Activated T-cell treated with anti-CD3 and anti-CD28 coated beads for 24 hours (primary cell): ENCODE measurements at places on chromosomes 2 and 18.

- DNase-seq = no peak
Observed at GRCh38 chr2:118169359-118170005, 81.2 kb downstream of the INSIG2 start.

GRCh38 chr18:78557371-78557770 lies 422.2 kb upstream of the SALL3 start:
- DNase-seq = no peak

GRCh38 chr2:109057686-109058085 lies 68.7 kb upstream of the EDAR start:
- DNase-seq = no peak

DNA sequence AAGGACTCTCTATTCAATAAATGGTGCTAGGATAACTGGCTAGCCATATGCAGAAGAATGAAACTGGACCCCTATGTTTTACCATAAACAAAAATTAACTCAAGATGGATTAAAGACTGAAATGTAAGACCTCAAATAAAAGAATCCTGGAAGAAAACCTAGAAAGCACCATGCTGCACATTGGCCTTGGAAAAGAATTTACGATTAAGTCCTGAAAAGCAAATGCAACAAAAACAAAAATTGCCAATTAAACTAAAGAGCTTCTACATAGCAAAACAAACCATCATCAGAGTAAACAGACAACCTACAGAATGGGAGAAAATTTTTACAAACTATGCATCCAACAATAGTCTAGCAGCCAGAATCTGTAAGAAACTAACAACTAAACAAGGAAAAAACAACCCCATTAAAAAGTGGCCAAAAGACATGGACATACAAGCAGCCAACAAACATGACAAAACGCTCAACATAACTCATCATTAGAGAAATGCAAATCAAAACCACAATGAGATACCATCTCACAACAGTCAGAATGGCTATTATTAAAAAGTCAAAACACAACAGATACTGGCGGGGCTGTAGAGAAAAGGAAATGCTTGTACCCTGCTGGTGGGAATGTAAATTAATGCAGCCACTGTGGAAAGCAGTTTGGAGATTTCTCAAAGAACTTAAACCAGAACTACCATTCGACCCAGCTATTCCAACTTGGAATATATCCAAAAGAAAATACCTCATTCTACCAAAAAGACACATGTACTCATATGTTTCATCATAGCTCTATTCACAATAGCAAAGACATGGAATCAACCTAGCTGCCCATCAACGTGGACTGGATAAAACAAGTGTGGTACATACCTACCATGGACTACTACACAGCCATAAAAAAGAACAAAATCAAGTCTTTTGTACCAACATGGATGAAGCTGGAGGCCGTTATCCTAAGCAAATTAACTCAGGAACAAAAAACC lies 30.6 kb downstream of the SEPTIN10 start:
- DNase-seq = no peak

DNA sequence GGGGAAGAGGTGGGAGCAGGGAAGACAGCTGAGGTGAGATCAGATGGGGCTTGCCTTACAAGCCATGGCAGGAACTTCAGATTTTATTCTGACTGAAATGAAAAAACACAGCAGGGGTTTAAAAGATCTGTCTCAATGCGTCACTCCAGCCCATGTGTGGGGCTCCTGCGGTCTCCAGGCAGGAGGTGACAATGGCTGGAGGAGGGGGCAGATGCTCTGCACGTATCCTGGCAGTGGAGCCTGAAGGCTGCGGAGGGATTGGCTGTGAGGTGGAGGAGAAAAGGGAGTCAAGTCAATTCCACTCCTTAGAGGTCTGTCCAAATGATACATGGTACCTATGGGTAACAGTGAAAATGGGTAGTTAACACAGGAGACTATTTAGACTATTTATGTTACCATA lies 40.5 kb upstream of the KIDINS220 start:
- DNase-seq = no peak

GRCh38 chr2:182933629-182934028 lies 67.2 kb upstream of the FRZB start:
- no peak for DNase-seq

- no peak for DNase-seq
Observed at GRCh38 chr18:32930695-32931301, 158.0 kb upstream of the KLHL14 start.

GRCh38 chr2:24077879-24078278 lies 1.8 kb upstream of the SF3B6 start:
- DNase-seq = no peak

GRCh38 chr2:216315802-216316603 lies 56.3 kb downstream of the MARCHF4 start:
- no peak for DNase-seq

DNA sequence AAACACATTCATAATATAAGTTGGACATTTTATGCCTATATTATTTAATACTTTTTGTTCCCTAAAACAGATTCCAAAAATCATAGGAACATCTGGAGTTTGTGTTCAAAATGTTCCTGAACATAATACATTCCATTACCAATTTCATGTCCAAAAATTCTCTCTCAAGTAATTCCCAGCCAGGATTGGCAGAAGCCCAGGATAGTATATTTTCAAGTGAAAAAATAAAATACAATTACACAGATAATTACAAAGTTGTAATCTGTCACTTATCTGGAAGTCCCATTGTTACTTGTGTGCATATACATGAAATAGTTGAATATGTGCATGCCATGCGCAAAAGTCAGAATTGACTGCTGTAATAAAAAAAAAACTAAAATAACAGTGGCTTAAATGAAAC lies 5.2 kb upstream of the SCN7A start:
- DNase-seq = no peak

GRCh38 chr18:22469926-22470247 lies 52.2 kb upstream of the CTAGE1 start:
- DNase-seq = no peak

DNA sequence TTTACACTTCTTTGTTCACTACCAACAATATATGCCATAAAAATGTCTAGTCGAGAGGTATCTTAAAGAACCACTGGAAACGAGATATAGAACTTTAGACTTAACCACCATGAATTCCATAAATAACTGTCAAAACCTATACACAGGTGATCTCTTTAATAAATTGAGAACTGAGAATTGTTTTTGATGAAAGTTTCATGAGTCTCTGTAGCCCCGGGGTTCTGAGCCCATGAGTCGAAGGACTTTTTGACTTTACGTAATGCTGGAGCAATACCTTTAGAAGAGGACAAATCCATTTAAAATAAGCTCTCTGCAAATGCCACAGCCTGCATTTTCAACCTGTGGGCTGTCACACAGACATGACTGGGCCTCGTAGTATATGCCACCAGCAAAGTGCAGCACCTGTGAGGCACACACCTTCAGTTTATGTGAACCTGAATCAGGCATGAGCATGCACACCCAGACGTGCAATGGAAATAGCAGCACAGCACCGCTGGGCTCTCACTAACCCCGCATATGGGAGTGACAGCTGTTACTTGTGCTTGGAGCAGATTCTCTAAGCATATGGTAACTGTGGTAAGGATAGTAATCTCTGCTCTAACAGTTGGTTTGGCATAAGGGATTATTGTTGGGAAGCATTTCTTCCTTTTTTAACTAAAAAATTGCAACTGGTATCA lies 383.2 kb downstream of the SOCS6 start:
- no peak for DNase-seq

DNA sequence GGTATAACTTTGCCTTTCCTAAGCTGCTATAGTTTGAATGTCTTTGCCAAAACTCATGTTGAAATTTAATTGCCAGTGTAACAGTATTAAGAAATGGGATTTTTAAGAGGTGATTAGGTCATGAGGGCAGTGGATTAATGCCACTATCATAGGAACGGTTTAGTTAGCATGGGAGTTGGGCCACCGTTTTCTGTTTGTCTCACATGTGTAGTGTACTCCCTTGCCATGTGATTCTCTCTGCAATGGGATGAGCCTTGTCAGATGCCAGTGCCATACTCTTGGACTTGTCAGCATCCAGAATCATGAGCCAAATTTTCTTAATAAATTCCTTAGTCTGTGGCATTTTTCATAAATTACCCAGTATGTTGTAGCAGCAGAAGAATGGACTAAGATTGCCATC lies 388.9 kb upstream of the RGPD4 start:
- no peak for DNase-seq
